Central memory CD4-positive, alpha-beta T cell (primary cell): ENCODE measurements at places on chromosomes 5 and 9.
A peak's percentile ranks its signal among the peaks of the same experiment; 100 is the strongest.

DNA sequence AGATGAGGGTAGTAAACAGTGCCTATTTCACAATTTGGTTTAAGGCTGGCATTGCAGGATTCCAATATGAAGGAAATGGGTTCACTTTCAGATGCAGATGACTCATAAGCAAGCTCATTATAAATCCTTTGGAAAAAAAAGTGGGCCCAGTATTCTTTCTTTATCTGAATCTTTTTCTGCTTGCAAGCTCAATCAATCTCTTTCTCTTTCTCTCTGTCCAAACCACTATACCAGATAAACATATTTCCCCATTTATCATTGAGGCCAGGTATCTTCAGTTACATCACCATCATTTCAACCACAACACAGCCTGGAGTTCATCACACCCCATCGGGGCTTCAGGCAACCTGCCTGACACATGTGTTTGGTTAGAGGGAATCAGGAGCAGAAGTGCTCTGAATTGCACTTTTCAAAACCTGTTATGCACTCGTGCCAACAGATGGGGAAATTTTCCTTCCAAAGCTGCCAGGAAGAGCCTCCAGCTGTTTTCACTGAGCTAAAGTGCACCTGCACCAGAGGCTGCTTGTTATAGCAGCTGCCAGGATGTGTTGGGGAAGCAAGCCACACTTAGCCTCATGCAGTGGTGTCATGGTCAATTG lies 30.0 kb upstream of the MAMDC2 start:
- DNase-seq, result no peak

DNA sequence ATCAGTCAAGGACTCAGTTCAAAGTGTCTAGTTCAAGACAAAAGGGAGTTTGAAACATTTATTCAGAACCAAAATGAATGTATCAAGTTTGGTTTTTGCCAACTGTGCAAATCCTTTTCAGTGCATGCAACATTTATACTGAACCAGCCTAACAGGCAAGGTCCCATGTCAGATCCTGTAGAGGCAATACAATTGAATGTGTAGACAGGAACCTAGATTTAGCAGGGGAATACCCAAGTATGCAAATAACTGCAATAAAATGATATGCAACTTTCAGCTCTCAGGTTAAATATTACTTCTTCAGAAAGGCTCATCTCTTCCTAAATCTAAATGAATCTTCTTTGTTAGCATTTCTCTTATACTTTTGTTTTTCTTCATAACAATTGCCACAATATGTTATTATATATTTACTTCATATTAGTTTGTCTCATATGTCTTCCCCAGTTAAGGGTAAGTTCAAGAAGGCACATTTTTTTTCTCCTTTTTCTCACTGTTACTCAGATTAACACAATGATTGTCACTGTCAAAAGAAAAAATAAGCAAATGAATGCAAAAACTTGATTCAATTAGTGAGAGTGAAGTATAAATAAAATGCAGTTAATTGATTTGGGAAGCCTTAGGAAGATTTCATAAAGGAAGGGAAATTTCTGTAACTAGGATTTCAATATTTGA lies 163.9 kb upstream of the RASA1 start:
- DNase-seq, result no peak

- DNase-seq, result no peak
These were observed 83.2 kb upstream of the MYO10 start for GRCh38 chr5:17019324-17019723.

- peak; percentile 87 for DNase-seq
These were observed 75.0 kb downstream of the STK10 start for GRCh38 chr5:172113036-172113435.

- DNase-seq, result no peak
These were observed 594.8 kb upstream of the DMAC1 start for GRCh38 chr9:8394341-8394740.

DNA sequence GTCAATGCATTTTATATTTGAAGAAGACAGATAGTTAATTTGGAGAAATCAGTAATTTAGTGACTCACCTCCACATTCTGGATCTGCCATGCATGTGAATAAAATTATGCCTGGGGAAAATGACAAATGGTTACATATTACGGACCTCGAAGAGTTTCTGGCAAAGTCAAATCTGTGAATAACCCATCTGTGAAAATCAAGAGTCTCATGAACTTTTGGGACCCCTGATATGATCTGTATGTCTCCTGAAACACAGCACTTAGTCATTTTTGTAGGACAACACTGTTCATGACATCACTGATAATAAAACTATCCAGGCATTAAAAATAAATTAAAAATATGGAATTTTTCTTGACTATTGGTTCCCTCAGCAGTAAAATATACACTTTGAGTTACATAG lies 584.5 kb downstream of the TLE4 start:
- DNase-seq, result no peak

- no peak for DNase-seq
These were observed 358.5 kb upstream of the RGMB start for GRCh38 chr5:98414938-98415337.

DNA sequence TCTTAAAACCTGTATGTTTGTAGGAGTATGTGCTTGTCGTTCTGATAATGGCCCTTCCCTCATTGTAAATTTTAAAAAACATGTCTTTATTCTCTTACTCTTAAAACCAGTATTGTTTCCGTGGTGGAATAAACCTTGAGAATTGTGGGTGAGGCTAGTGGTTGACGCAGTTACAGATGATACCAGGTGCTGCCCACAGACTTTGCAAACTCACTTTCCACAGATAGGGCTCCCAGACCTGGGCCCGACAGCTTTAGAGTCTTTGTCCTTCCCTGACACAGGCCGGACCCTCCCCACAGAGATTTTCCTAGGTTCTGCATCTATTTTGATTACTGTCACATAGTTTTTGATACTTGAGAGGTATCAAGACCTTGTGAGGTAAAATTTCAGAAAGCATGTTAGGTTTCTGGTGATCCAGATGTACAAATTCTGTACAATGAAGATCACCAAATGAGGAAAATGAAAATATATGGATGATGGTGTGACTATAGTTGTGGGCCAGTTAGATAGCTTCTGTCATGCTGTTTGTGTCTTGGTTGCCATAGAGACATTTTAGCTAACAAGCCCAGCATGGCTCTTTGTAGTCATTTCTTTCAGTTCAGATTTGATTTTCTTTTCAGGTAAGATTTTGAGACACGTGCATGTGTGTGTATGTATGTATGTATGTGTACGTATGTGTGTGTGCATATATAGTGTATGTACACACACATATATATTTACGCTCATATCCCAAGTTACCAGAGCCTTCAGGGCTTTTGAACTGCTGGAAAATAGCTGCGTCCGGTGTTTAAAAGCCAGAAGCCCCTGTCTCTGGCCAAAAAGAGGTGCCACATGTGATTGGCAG lies 33.8 kb downstream of the DMRT1 start:
- no peak for DNase-seq

DNA sequence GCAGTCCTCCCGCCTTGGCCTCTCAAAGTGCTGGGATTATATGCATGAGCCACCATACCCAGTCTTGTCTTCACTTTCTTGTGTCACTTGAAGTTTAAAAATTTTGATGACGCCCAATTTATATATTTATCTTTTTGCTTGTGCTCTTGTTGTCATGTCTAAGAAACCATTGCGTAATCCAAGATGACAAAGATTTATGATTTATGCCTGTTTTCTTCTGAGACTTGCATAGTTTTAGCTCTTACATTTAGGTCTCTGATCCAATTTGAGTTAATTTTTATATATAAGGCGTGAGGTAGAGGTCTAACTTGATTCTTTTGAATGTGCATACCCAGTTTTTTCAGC lies 18.6 kb downstream of the ANKHD1 start:
- no peak for DNase-seq

DNA sequence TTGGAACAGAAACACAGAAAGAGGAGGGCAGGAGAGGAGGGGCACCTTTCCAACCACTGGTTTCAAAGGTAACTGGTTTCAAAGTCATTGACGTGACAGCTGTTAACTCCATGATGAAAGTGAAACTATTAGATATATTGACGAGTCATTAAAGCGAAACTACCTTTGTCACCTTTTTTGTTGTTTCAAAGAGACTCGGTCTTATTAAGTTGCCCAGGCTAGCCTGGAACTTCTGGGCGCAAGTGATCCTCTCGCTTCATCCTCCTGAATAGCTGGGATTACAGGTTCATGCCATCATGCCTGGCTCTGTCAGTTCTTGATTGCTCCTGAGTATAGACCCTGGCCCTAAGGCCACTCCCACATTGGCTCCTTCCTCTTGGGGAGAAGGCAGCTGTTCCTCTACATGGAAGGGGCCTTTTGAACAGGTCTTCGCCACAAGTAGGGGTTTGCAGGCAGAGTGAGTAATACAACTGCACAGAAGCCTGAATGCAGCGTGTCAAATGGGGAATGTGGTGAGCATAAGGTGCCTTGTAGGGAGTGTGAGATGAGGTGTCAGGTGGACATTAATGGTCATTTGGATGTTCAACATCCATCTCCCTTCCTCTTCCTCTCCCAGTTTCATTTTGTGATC lies 3.4 kb upstream of the F12 start:
- DNase-seq, result peak; percentile 58

DNA sequence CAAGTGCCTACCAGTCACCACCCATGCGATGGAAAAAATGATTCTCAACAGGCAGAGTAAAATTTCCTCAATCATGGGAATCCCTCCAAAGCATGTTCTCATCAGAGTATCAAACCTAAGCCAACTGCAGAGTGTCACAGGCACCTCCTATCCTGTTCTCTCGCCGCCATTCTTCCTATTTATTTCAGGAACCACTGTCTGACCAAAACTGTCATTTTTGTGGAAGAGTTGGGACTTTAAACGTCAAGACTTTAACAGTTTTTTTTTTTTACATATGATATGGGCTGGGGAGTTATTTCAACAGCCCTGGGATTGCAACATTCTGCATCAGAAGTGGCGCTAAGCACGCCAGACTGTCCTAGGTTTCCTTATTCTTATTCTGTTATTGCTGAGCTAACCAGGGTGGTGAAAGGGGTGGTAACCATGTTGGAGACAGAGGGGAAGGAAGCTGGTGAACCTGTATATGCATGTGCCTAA lies 29.5 kb downstream of the PFDN1 start:
- DNase-seq, result no peak

GRCh38 chr9:36148311-36149051 lies 11.9 kb downstream of the GLIPR2 start:
- DNase-seq, result peak; percentile 56

- DNase-seq, result no peak
These were observed 76.5 kb downstream of the WNK2 start for GRCh38 chr9:93260263-93261066.
